ENCODE measurements at places on chromosomes 11 and 22.

DNA sequence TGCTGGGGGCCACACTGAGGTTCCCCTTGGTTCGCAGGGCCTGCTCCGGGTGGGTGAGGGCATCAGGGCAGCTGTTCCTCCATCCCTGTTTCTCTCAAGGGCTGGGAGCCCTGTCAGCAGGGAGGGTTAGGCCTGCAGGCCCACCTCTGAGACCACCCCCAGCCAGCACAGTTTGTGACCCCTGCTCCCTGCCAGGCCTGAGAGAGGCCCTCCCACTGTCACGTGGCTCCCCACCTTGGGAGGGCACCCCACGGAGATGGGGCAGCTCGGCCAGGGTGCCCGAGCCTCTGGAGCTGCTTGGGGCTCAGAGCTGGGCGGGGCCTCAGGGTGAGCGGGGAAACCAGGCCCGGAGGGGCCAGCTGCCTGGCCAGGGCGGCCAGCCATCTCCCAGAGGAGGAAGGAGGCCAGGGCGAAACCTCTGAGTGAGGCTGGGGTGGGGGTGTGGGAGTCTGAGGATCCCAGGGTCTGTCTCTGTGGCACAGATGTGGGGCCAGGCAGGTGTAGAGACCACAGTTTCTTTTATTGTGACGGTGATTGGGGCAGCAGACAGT, 2.5 kb upstream of the INS start:
- no peak for DNase-seq

DNA sequence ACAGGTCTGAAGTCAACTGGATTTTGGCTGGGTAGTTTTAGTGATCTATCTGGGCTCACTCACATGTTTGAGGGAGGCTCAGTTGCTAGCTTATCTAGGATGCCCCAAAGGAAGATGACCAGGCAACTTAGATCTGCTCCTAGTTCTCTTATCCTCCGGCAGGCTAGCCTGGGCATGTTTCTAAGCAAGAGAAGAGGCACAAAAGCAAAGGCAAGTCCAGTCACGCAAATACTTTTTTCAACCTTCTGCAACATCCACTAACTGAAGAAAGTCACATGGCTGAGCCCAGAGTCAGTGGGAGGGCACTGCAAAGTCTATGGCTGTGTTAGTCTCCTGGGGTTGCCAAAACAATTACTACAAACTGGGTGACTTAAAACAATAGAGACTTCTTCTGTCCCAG, 32.9 kb upstream of the FSHB start:
- no peak for DNase-seq

DNA sequence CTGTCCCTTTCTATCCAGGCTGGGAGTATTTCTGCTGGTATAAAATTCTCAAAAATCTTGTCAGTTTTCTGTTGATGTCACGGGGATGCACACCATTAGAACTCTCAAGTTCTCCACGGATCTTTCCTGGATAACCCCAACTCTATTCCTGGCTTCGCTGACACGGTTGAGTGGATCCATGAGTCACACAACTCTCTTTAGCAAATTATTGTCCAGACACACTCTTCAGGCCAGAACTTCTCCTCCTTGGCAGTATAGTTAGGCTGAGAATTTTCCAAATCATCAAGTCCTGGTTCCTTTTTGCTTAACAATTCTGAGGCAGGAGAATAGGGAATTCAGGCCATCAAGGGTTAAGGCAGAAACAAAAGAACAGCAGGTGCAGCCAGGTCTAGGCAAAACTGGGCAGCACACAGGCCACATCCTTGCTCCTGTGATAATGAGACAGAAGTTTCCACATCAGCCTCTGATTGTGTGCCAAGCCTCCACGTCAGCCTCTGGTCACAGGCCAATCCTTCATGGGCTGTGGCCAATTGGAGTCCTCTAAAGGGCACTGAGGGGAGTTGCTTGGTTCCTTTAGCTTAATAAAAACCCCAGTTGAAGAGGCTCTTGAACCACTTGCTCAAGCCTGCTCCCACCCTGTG, 5.7 kb upstream of the ACAT1 start:
- no peak for DNase-seq

GRCh38 chr11:105447936-105448702, 161.8 kb upstream of the GRIA4 start:
- no peak for DNase-seq

GRCh38 chr11:27783701-27784355, 83.6 kb upstream of the BDNF start:
- no peak for DNase-seq

GRCh38 chr22:45826520-45826919, 150.4 kb downstream of the WNT7B start:
- no peak for DNase-seq

- DNase-seq, result no peak
These were observed 2.4 kb downstream of the GSTT4 start for GRCh38 chr22:24002851-24003250.

- no peak for DNase-seq
These were observed 22.5 kb downstream of the ABTB2 start for GRCh38 chr11:34335331-34335730.

- no peak for DNase-seq
These were observed 317 bp downstream of the BDNF start for GRCh38 chr11:27699926-27700350.

DNA sequence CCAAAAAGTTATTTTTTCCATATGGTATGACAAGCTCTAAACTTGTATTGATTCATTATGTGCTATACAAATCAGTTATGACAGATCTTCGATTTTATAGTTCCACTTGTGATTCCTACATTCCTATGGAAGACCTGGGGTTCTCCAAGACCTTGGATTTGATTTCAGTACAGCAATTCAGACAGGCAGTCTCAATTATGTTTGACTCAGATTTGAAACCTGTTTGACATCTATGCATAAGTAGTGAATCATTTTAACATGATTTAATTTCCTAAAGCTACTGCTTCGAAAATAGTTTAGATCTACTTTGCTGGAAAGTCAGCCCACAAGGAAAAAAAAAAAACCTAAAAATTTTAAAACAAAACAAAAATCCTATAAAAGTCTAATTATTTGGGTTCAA, 820.4 kb downstream of the LUZP2 start:
- no peak for DNase-seq

GRCh38 chr11:32870676-32871075, 21.9 kb upstream of the QSER1 start:
- DNase-seq, result no peak

DNA sequence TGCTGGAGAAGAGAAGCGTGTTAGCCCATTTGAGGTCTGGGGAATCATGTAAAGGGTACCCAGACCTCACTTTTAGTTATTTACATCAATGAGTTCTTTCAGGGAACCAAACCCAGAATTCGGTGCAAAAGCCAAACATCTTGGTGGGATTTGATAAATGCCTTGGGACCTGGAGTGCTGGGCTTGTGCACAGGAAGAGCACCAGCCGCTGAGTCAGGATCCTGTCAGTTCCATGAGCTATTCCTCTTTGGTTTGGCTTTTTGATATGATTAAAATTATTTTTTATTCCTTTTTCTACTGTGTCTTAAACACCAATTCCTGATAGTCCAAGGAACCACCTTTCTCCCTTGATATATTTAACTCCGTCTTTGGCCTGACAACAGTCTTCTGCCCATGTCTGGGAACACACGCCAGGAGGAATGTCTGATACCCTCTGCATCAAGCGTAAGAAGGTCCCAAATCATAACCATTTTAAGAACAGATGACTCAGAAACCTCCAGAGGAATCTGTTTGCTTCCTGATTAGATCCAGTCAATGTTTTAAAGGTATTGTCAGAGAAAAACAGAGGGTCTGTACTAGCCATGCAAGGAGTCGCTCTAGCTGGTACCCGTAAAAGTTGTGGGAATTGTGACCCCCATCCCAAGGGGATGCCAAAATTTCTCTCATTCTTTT, 65.2 kb downstream of the ALX4 start:
- DNase-seq, result no peak

DNA sequence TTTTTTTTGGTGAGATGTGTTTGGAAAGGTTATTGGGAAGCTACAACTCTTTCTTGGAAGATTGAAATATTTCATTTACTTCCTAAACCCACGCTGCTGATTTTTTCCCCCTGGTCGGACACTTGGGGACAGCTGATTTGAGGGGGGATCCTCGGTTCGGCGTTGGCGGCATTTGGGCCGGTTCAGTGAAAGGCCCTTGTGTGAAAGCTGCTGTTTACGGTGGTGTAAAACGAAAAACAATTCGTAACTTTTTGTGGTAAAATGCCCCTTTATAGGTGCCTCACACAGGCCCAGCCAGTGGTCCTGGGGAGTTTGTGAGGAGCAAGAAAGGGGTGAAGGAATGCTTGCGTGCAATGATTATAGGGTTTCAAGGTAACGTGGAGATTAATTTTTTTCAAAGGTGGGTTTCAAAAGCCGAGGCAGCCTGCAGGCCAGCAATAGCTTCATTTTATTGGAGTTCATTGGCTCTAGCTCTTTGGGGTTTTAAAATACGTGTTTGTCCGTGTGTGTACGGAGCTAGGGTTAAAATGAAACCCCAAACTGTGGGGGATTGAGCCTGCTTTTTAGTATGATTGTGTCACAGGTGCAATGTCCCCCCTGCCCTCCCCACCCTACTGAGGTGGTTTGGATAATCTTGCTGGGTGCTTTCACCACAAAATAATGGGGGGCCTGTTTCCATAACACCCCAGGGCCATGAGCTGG, 77.2 kb upstream of the PPARA start:
- no peak for DNase-seq

- DNase-seq, result no peak
These were observed 702 bp downstream of the BIRC2 start for GRCh38 chr11:102347462-102348370.

GRCh38 chr11:29490938-29491337, 525.9 kb downstream of the KCNA4 start:
- DNase-seq, result no peak

DNA sequence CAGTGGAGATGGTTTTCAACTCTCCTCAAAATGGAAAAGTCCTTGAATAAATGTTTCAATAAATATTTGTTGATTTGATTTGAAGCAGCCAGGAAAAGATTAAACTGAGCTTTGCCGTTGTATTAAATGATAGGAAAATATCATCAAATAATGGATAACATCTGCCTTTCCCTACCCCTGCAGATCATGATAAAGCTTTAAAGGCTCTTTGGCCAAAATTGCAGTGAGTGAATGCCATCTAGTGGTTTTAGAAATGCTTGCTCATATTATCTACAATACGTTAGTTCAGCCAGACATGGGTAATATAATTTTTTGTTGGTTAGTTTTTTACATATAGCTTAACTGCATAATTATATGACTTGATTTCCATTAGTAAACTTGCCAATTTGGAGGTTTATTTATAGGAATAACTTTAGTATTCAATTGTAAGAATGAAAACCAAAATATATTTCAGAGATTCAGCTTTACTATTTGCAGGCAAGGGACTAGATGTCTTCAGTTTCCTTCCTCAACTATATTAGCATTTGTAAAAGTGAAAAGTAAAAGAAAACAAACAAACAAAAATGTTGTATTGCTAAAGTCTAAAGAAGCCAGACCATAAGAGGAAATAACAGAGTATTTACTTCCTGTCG, 159.2 kb downstream of the MSANTD4 start:
- no peak for DNase-seq

DNA sequence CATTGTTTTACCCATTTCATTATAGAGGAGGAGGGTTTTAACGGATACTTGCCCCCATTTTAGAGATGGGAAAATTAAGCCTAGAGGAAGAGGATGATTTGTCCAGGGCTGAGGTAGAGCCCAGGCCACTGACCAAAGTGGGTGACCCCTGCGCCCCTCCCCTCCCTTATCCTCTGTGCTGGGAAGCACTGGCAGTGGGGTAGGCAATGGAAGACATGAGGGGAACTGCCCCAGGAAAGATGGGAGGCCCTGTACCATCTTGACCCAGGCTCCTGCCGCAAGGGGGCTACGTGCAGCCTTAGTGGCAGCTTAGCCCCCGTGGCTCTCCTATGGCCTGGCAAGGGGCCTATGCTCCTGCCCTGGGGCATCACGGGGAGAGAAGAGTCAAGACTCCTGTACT, 76.4 kb upstream of the MYOD1 start:
- DNase-seq, result no peak

DNA sequence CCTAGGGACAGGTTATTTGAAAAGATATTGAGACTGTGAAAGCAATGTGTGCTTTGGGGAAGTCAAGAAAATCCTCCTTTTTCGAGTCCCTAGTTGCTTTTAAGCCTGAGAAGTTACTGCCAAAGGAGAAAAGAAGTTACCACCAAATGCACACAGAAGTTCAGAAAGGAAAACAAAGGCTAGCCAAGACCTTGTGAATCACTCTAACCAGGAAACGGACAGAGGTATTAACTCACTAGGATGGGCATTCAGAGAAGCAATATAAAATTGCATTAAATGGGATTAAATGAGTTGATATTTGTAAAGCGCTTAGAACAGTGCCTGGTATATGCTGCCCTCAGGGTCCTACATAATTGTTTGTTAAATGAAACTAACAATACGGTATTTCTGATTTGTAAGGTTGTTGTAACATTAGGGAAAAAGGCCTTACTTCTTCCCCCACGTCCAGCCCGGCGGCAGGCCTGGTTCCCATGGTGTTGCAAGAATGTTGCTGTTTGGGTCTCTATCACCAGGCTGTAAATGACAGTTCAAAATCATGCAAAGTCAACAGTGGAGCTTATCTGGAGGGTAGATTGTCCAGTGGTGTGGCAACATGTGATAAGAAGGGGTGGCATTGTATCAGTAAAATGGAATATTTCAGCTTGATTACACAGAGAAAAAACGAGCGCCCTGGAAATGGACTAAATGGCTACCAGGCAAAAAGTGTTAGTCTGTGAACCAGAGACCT, 7.1 kb downstream of the TMA7B start:
- DNase-seq, result no peak

DNA sequence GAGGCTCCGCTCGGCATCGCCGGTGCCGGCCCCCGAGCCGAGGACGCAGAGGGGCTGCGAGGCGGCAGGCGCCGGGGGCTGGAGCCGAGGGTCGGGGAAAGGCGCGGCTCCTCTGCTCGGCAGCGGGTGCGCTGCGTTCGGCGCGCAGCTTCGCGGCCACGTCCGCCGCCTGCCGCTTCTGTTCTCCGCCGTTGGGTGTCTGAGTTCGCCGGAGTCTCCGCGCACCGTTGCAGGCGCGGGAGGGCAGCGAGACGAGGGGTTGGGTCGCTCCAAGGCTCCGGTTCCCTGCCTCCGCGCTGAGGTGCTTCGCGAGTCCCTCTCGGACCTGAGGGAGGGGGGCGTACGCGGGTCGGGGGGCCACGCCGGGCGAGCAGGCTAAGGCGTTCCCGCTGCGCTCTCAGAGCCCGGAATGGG, 347 bp downstream of the MN1 start:
- DNase-seq, result no peak

- DNase-seq, result no peak
These were observed 62.9 kb upstream of the ATXN10 start for GRCh38 chr22:45608763-45609180.
